ENCODE measurements at places on chromosomes 6 and 20.
A peak's percentile ranks its signal among the peaks of the same experiment; 100 is the strongest.

- DNase-seq: no peak
Measured at GRCh38 chr20:58584051-58584824, 66.8 kb upstream of the STX16 start.

DNA sequence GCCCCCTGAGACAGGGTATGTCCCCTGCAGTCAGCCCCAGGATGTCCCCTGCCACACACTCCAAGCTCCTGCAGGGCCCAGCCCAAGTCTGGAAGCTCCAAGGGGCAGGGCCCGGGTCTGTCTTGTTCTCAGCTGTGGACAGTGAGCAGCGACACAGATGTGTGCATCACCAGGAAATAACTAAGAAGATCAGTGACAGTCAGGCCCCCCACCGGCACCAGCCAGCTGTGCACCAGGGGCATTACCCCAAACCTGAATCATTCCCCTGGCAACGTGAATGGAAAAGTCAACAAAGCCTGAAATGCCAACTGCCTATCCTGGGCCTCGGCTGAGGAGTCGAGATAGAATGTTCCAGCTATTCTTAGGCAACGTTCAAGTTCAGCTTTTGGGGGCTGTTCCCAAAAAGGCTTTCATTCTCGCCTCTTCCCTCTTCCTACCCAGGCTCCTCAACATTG is 105.0 kb downstream of the PREX1 start:
- peak; percentile 65 for DNase-seq

DNA sequence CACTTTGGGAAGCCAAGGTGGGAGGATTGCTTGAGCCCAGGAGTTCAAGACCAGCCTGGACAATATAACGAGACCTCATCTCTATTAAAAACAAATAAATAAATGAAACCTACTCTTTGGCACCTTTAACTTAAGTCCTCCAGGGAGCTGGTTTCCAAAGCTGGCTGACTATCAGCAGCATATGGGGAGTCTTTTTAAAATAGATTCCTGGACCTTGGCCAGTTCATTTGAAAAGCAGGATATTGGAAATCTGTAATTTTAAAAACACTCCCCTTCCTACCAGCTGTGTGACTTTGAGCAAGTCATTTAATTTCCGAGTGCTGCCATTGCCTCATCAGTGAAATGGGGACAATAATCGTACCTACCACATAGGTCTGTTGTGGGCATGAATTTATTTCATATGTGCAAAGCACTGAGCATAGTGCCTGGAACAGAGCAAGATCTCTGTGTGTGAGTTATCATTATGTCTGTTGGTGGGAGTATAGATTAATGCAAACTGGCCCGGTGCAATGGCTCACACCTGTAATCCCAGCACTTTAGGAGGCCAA is 40.9 kb upstream of the PTPN1 start:
- no peak for DNase-seq

- peak; percentile 14 for DNase-seq
Measured at GRCh38 chr6:112502351-112503090, 155.4 kb downstream of the RFPL4B start.

DNA sequence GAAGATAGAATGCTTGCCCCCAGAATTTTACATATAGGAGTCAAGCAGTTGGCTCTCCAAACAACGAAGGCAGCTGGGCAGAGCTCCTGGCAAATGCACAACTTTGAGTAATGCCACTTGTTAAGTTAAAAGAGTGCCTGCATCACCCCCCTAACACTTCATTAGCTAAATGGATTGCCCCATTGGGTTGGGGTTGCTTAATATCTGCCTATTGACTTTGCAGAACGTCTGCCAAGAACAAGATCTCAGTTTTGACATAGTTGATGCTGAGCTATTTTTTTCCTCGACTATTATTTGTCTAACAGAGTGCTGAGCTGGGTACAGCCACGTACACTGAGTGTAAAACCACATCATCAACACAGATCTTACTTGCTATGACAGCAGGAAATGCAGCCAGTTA is 12.1 kb downstream of the ANKRD60 start:
- no peak for DNase-seq

- DNase-seq: no peak
Measured at GRCh38 chr20:62437927-62438326, 10.6 kb upstream of the RBBP8NL start.

- no peak for DNase-seq
Measured at GRCh38 chr20:1443085-1443484, 23.6 kb downstream of the NSFL1C start.

DNA sequence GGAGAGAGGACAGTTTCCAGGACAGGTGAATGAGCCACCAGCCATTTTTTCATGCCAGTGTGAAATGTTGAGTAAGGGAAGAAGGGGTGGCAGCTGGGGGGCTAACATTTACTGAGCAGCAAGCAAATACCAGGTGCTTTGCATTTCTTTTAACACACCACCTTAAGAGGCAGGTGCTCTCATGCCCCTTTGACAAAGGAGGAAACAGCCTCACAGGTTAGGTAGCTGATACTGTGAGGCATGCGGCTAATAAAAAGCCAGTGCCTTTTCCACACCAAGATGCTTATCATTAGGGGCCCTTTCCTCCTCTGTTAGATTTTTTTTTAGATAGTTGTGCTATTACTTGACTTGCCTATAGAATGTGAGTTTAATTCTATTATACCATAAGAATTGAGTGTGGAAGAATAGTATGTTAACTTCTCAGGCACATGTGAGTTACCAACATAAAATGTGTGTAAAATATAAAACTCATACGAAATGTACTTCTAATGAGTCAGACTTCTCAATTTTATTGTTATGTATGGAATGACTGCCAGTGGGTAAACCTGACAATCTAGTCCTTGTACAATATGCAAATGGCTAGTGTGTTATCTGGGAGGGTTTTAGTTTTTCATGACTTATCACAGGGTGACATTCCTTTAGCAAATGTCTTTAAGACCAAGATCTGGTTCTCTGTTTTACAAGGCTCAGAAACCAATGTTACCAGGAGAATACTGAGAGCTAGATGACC is 260.0 kb downstream of the TMEM242 start:
- peak; percentile 38 for DNase-seq

DNA sequence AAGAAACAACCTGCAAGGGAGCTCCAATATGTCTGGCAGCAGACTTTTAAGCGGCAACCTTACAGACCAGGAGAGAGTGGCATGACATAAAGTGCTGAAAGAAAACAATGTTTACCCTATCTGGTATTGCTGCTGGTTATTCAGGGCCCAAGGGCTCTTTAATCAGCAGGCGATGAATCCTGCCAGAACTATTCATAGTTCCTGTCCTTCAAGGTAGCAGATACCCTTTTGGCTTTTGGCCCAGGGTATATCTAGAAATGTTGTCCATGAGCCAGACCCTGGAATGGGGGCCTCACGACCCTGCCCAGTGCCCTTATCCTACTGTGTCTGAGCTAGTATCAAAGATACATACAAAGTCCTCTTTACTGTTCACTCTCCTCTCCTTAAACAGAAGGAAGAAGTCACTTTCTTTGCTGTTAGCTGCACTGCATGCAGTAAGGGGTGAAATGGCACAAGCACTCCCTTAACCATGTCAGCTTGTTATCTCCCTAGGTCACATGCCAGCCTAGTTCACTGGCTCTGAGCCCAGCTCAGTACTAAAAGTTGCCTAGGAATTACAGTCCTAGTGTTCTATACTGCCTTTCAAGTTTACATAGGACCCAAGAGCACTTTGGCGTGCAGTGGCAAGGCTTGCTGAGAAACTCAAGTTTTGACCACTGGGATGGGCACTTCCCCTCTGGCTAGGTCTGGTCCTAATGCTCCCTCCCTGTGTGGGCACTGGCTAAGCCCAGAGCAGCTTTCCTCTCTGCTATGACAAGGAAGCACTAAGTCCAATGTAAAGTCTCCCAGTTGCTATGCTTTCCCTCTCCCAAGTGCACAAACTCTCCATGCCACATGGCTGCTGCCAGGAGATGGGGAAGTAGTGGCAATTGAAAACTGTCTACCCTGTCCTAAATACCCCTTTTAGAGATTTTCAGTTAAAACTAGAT is 122.0 kb downstream of the HTR1B start:
- DNase-seq: peak; percentile 89

DNA sequence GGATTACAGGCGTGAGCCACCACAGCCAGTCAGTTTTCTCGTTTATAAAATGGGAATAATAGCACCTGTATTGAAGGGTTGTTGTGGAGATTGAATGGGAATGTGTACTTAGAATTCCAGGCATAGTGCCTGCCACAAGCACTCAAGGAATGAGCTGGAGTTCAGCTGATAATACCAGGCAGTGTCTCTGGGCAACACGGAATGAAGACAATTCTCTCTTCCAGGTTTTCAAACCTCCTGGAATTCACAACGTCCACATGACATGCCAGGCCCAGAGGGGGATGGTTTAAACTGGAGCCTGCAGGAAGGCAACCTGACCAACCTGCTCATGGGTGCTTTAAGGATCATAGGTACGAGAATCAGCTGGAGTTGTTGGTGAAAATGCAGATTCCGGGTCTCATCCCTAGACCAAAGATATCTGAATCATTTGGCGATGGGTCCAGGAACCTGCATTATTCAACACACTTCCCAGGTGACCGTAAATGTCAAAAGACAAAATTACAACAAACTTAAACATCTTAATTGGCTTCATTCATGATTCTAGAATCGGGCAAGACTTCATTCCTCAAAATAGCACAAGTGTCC is 1.9 kb upstream of the PTPN1 start:
- no peak for DNase-seq

DNA sequence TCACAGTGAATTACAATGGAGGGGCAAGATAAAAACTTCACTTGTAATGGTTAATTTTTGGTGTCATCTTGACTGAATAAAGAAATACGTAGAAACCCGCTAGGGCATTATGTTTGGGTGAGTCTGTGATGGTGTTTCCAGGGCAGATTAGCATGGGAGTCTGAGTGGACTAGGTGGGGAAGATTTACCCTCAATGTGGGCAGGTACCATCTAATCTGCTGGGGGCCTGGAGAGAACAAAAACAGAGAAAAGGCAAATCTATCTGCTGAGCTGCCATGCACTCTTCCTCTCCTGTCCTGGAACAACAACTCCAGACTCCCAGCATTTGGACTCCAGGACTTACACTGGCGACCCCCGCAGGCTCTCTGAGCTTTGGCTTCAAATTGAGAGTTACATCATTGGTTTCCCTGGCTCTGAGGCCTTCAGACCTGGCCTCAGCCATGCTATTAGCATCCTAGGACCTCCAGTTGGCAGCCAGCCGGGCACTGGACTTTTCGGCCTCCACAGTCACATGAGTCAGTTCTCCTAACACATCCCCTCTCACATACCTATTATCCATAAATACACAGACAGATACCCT is 19.7 kb downstream of the NINL start:
- no peak for DNase-seq

- DNase-seq: no peak
Measured at GRCh38 chr6:5203546-5203945, 57.2 kb downstream of the LYRM4 start.

GRCh38 chr20:21219686-21220085 is 83.4 kb upstream of the XRN2 start:
- DNase-seq: no peak

DNA sequence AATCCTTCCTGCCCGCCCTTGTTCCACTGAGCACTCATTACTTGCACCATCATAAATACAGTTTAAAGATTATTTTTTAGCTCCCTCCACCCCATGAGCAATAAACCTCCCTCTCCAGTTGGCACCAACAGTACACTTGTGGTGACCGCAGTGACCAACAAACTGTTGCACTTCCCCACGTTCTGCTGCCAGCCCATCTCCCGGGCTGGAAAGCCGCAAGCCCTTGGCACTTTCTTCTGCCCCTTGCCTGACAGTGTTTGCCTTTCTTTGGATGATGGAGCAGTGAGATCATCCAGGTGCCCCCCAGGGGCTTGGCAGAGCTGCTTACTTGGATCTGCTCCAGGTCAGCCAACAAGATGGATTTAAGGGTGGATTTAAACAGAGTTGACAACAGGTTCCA is 21.6 kb downstream of the KCNB1 start:
- DNase-seq: no peak

DNA sequence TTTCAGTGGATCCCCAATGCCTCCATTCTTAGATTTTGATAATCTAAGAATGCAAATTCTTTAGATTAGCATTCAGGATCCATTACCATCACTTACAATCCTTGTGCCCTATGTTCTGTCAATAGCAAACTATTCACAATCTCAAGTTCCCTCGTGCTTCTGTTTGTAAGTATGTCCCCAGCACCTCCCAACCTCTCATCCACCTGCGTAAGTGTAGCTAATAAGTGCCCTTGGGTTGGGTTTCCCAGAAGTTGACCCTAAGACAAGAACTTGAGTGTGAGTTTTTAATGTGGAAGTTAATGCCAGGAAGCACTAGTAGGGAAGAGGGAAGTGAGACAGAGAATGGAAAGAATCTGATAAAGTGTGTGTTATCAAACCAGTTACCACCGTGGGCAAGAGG is 72.6 kb upstream of the PAK5 start:
- DNase-seq: no peak

- no peak for DNase-seq
Measured at GRCh38 chr6:157637516-157637915, 185.5 kb upstream of the SNX9 start.

GRCh38 chr6:19906171-19906570 is 69.0 kb downstream of the ID4 start:
- DNase-seq: no peak

- peak; percentile 43 for DNase-seq
Measured at GRCh38 chr6:55445648-55446204, 118.5 kb downstream of the GFRAL start.

GRCh38 chr6:140921366-140922226 is 1211.1 kb upstream of the GJE1 start:
- DNase-seq: peak; percentile 74

DNA sequence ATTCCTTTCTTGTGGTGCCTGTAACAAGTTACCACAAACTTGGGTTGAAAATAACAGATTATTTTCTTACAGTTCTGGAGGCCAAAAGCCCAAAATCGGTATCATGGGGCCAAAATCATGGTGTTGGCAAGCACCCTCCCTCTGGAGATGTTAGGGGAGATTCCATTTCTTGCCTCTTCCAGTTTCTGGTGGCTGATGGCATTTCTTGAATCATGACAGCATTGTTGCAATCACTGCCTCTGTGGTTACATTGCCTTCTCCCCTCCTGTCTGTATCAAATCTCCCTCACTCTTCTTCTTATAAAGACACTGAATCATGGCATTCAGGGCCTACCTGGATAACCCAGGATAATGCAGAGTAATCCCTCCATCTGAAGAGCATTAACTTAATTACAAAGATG is 17.9 kb upstream of the TENT5A start:
- peak; percentile 23 for DNase-seq

- DNase-seq: peak; percentile 87
Measured at GRCh38 chr20:2742934-2743559, 50.5 kb downstream of the EBF4 start.

DNA sequence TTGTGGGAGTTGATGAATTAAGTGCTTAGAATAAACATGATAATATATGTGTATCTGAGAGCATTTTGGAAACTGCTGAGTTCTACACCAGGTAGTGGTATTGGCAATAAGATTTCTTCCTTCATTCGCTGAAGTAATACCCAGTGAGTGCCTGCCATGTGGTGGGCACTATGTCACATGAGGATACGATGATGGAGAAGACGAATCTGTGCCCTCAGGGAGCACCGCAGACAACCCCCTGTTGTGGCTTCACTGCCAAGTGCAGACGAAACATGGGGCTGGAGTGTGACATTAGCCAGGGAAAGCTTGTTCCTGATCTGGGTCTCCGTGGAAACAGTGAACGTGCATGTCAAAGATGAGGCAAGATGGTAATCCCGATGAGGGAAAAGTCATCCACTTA is 7.9 kb downstream of the ZNF76 start:
- no peak for DNase-seq
